Cardiac muscle cell (in vitro differentiated cells and primary cell): ENCODE measurements at places on chromosomes 1 and 21. TPM values are rescaled to one million over a fixed set of nuclear protein-coding genes. Genes with fewer than 3 reads are reported as not detected.

- no peaks in the 10 kb centered on the region for H3K4me1 ChIP-seq
- DNase-seq = no peak
- H3K4me3 ChIP-seq = no peak overlapping the region
Observed at GRCh38 chr1:37570528-37571334, 14.0 kb downstream of the DNALI1 start.

GRCh38 chr1:24424990-24425389, 9.4 kb downstream of the NIPAL3 start:
- H3K36me3 ChIP-seq = no peaks in the 10 kb centered on the region
- DNase-seq = no peak
- H3K4me1 ChIP-seq = peaks cover 31% of the 10 kb centered on the region
- H3K27ac ChIP-seq = peak overlapping the region; percentile 55

- no peak overlapping the region for H3K4me3 ChIP-seq
- H3K27ac ChIP-seq = no peak overlapping the region
- DNase-seq = no peak
- no peaks in the 10 kb centered on the region for H3K36me3 ChIP-seq
- no peaks in the 10 kb centered on the region for H3K27me3 ChIP-seq
- no peaks in the 10 kb centered on the region for H3K4me1 ChIP-seq
Observed at GRCh38 chr1:12048372-12048771, 14.7 kb upstream of the TNFRSF8 start.

DNA sequence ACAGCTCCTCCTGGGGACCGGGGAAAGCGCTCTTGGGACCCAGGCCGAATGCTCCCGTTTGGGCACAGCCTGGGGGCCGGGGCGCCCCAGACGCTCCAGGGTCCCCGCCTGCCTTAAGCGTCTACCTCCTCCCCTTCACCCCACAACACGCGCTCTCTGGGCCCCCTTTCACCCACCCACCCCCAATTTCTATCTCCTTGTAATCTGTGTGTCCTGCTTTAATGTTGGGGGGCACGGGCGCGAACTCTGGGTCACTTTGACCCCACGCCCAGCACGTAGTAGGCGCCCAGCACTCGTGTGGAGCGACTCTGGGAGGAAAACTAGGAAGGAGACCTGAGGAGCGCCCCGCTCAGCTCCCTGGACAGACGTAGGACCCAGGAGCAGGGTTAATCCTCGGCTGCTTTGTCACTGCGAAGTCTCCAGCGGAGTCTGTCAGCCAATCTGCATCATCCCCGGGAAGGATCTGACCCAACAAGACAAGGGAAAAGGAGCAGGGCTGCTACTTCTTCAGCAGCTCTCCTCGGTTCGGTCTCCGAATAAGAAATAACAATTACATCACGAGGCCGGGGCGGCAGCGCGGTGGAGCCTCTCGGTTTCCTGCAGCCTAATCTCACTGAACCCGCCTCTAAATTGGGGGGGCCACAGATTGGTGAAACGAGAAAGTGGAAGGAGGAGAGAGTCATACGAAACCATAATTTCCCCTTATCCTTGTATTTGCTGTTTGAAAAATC, 757 bp upstream of the NRIP1 start:
- H3K36me3 ChIP-seq = no peaks in the 10 kb centered on the region
- no peaks in the 10 kb centered on the region for H3K27me3 ChIP-seq
- peak overlapping the region; percentile 93 for H3K27ac ChIP-seq
- peaks cover 21% of the 10 kb centered on the region for H3K4me1 ChIP-seq

- H3K27me3 ChIP-seq = no peaks in the 10 kb centered on the region
- no peak overlapping the region for H3K27ac ChIP-seq
- peak; percentile 9 for DNase-seq
- no peaks in the 10 kb centered on the region for H3K4me1 ChIP-seq
- H3K36me3 ChIP-seq = no peaks in the 10 kb centered on the region
- no peak overlapping the region for H3K4me3 ChIP-seq
Observed at GRCh38 chr1:199898654-199899053, 128.9 kb upstream of the NR5A2 start.

- H3K4me1 ChIP-seq = peaks cover 80% of the 10 kb centered on the region
- no peaks in the 10 kb centered on the region for H3K27me3 ChIP-seq
- H3K36me3 ChIP-seq = peaks cover 8% of the 10 kb centered on the region
- H3K4me3 ChIP-seq = no peak overlapping the region
- H3K27ac ChIP-seq = peak overlapping the region; percentile 47
Observed at GRCh38 chr1:218383051-218383450, 37.9 kb downstream of the TGFB2 start.

DNA sequence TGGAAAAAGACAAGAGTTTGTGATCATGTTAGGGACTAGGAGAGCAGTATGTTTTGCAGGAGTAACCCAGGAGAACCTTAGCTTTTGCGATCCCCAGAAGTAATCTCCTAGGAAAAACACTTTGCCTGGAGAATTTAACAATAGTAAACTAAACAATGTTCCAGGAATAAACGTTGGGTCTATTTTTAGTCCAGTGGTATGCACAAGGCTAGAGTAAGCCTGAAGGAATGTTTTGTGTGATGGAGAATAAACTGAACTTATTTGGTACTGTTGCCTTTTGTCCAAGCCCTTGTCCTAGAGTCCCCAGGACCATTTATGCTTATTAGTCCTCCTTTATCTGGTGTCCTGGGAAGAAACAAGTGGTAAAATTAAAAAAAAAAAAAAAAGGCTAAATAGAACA, 28.7 kb upstream of the RGS5 start:
- no peak overlapping the region for H3K4me3 ChIP-seq
- no peaks in the 10 kb centered on the region for H3K36me3 ChIP-seq
- H3K4me1 ChIP-seq = peaks cover 13% of the 10 kb centered on the region
- H3K27ac ChIP-seq = peak overlapping the region; percentile 71
- peak; percentile 47 for DNase-seq

DNA sequence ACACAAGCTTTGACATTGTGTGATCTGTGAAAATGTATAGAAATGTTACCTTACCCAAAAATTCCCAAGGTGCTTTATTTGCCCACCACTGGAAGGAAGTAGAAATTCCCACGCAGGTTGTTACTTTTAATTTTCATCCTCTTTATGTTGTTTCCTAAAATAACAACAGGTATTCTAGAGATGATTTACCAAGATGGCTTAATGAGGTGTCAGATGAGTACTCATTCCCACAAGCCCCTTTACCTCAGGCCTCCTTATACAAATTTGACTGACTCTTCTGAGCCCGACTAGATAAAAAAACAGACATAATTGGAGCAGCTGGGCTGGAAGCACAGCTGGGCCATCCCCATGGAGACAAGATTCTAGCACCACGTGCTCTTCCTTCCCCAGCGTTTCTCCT, 114.6 kb downstream of the LIPI start:
- no peak for DNase-seq
- H3K27me3 ChIP-seq = no peaks in the 10 kb centered on the region
- no peak overlapping the region for H3K27ac ChIP-seq
- H3K4me3 ChIP-seq = no peak overlapping the region
- peaks cover 2% of the 10 kb centered on the region for H3K36me3 ChIP-seq

DNA sequence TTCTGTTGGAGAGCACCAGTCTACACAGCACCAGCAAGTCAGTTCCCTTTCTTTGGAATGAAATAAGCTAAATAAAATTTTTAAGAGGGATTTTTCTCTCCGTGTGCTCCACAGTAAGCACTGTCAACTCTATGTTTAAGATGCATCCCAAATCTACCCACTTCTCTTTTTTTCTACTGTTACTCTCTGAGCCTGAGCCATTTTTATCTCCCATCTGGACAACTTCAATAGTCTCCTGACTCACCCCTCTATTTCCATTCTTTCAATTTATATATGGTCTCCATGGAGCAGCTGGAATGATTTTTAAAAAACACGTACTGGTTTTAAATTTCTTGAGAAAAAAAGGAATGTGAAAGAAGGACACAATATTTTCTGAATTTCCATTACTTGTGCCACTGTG, 24.7 kb upstream of the CCT8 start:
- no peaks in the 10 kb centered on the region for H3K4me1 ChIP-seq
- no peak overlapping the region for H3K4me3 ChIP-seq
- no peaks in the 10 kb centered on the region for H3K27me3 ChIP-seq
- H3K36me3 ChIP-seq = no peaks in the 10 kb centered on the region
- no peak overlapping the region for H3K27ac ChIP-seq

- no peaks in the 10 kb centered on the region for H3K27me3 ChIP-seq
- H3K36me3 ChIP-seq = peaks cover 71% of the 10 kb centered on the region
Observed at GRCh38 chr1:54215523-54215922, 15.6 kb downstream of the MRPL37 start.

LRRC8D gene
- 10.1 and 10.7 TPM in 2 replicates for total RNA-seq

LIN28A gene
- 7.2 and 16.6 TPM in 2 replicates for total RNA-seq

CDKN2C gene
- total RNA-seq = 0.39 and 5.5 TPM in 2 replicates
